ENCODE measurements at places on chromosomes 2 and 18.

- no peak for DNase-seq
These were observed 3.0 kb upstream of the GCG start for GRCh38 chr2:162155093-162155492.

DNA sequence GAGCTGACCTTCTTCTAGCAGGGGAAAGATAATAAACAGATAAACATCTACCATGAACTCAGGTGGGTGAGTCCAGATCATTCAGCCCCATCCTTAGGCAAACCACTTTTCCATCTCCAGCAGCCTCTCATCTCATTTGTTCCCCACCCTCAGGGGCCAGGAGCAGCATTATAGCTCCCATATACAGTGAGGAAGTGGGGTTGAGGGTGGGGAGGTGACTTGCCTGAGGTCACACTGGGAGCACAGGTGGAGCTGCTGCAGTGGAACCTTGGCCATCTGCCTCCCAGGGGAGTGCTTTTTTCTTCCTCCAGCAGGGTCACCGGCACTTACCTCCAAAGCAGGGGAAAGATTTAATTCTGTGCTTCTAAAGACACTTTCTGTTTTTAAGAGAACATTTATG lies 212.5 kb upstream of the SMAD2 start:
- no peak for DNase-seq

DNA sequence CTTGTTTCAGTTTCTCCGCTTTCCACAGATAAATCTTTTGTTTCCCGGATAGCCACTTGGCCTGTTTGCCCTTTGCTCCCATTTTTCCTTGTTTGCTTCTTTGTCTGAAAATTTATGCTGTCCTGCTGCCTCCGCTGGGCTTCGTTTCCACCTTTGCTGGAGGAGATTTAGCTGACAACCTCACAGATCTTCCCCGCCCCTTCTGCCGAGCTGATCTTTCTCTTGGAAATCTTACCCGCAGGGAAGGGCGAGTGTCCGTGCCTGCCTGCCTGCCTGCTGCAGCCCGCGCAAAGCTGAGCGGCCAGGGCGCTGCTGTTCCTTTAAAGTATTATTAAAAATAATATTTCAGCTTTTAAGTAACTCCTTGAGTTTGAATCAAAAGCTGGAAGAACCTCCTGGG lies 1.4 kb upstream of the XRCC5 start:
- DNase-seq, result no peak

DNA sequence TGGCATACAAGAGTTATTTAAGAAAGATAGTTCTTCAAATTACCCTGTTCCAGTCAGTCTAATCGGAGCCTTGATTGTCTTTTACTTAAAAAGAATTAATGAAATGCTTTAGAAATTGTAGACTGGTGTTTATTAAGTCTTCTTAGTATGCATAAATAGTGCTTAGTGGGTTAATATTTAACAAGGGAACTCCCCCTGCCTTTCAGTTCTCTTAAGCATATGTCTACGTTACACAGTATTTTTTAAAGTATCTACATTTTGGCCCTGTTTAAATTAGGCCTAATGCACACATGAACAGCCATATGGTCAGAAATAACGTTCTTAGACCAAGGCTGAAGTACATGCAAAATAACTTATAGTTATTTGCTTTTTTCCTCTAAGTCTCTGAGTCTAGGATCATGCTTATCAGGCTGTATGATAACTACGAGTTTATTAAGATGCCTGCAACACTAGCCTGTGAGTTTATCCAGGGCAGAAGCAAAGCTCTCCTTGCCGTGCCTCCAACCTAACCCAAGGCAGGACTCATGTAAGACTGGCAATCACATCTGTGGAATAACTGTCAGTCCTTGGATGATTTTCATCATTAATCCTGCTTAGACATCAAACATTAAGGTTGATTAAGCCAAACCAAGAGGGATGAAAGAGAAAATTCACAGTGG lies 6.7 kb downstream of the BCL2 start:
- DNase-seq, result no peak

- no peak for DNase-seq
These were observed 66.8 kb upstream of the SEC11C start for GRCh38 chr18:59072727-59073421.

DNA sequence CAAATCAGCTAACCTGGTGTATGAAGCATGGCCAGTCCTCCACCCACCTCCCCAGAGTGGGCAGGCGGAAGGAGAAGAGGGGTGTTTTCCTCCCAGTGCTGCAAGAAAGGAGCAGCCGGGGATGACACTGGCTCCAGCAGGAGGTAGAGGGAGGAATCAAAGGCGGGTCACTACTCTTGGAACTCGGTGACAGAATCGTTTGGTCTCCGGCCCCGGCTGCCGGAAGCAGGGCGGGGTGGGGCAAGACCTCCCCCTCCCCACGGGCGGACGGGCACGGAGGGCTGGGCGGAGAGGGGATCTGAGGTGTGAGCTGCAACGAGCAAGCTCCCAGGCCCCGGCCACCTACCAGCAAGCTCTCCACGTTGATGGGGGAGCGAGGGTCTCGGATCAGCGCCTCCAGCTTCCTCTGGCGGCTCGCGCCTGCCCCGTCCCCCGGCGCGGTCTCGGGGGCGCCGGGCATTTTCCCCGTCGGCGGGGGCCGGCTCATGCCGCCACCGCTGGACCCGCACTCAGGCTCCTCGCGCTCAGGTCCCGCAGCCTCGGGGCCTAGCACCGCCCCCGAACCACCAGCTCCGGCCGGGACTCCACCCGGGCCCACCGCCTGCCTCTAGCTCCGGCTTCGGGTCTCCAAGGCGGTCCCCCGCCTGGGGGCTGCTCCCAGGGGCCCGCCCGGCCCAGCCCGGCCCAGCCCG lies 640 bp downstream of the ROCK2 start:
- peak; percentile 40 for DNase-seq

All from CD4-positive, alpha-beta T cell treated with Interleukin-17A for 4 hours (primary cell).